ENCODE measurements at places on chromosomes 11 and 22.

DNA sequence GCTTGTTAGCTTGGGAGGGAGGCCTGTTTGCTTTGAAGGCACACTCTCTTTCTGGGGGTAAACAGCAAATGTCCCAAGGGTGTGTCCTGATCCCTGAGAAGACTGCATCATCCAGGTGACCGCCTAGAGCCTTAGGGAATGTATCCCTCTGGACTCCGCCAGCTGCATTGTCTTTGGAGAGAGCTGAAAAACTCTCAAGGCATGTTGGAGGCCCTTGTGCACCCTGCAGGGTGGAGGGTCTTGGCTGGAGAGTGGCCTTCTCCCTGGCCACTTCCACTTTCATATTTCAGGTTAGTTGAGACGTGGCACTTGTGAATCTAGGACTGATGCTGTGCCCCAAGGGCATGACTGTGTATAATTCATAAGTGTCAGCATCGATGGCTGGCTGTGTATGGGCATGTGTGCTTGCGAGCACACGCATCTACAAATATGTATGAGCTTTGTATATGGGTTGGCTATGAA lies 70.6 kb downstream of the ZBTB16 start:
- no peak for DNase-seq

DNA sequence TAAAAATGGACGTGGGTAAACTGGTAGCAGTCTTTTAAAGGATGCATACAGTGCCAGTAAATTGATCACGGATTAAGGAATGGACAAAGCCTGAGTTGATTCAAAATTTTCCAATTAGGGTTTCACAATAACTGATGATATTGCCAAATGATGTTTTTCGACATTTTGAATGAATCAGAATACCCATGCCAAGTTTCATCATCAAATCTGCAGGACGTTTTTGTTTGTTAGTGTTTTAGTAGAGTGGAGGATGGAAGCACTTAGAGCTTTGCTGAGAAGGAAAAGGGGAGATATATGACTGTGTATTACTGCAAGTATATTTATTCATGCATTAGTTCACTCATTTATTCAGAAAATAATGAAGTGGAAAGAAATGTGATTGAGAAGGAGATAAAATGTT lies 78.3 kb downstream of the SLC17A6 start:
- no peak for DNase-seq

DNA sequence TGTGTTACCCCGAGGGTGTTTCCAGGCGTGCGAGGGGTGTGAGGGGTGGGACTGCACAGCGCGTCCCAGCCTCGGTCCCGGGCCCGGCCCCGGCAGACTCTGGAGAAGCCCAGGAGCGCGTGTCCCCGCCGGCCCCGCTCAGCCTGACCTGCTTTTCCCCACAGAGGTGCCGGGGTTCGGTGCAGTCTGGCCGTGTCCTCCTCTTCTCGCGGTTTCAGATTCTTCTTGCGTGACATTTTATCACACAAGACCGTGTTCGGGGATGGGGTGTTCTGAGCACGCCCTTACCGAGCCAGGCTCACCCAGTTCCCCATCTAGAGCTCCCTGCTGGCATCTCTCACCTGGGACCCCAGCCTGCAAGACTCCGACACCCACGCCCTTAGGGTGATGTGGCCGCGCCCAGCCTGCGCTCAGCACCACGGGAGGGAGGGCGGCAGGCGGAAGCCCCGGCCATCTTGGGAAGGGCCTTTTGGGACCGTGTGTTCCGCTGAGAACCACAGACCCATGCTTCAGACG lies 775.6 kb downstream of the BRD1 start:
- DNase-seq = no peak

GRCh38 chr22:19244600-19245352 lies 46.7 kb downstream of the CLTCL1 start:
- DNase-seq = no peak

GRCh38 chr11:103581760-103582159 lies 454.7 kb upstream of the DDI1 start:
- DNase-seq = no peak

GRCh38 chr11:34916843-34917770 lies 689 bp downstream of the PDHX start:
- DNase-seq = no peak

GRCh38 chr11:106233191-106233590 lies 155.7 kb downstream of the AASDHPPT start:
- DNase-seq = no peak

- no peak for DNase-seq
Observed at GRCh38 chr11:70169127-70169526, 34.0 kb upstream of the FADD start.

Data from T1000 (cell line).